ENCODE measurements at places on chromosomes 7 and 10. TPM values are rescaled to one million over a fixed set of nuclear protein-coding genes. Genes with fewer than 3 reads are reported as not detected.

DNA sequence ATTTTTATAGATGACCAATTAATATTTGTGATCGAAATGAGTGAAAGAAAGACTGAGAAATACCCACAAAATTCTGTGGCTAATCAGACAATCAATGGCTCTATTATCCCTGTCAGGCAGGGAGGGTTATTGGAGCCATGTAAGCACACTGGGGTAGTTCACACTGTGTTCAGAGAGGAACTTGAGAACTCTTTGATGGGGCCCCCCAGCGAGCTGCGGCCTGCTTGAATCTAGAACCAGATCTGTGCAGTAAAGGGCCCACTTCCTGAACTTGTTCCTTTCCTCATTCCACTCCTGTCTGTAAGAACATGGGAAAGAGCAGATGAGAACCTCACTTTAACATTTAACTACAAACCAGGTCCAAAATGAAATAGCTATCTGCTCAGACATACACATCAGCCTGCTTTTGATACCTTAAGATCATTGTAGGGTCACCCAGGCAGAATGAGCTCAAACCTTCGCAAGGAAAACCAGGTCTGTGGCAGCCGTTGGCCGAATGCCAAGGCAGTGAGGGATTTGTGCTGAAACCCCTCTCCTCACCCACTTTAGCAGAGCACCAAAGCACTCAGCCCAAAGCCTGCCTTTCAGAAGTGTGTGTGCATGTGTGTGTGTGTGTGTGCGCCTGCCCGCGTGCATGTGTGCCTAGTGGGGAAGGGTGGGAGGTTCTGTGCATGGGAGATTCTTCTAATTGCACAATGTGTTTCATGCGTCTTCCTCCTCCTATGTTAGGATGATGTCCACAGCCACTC lies 365.6 kb upstream of the MGMT start:
- peak; percentile 9 for DNase-seq

DNA sequence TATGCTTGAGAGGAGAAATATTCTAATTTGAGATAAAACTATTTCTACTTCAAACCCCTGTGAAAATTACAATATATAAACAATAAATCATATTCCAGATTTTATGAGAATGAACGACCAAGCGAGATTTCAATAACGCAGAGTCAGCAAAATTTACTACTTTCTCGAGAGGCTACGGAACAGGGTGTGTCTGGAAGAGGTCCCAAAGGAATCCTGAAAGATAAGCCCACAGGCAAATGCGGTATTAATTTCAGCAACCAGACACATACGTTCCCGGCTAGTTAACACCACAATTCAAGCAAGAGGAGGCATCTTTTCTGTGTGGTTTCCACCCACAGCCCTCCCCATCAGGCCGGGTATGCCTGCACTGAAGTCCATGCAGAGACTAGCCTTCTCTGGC lies 26.4 kb downstream of the BEND7 start:
- DNase-seq = no peak

The PGAM2 gene
- total RNA-seq = 680 TPM

- DNase-seq = no peak
Measured at GRCh38 chr10:123331438-123331837, 177.2 kb downstream of the BUB3 start.

DNA sequence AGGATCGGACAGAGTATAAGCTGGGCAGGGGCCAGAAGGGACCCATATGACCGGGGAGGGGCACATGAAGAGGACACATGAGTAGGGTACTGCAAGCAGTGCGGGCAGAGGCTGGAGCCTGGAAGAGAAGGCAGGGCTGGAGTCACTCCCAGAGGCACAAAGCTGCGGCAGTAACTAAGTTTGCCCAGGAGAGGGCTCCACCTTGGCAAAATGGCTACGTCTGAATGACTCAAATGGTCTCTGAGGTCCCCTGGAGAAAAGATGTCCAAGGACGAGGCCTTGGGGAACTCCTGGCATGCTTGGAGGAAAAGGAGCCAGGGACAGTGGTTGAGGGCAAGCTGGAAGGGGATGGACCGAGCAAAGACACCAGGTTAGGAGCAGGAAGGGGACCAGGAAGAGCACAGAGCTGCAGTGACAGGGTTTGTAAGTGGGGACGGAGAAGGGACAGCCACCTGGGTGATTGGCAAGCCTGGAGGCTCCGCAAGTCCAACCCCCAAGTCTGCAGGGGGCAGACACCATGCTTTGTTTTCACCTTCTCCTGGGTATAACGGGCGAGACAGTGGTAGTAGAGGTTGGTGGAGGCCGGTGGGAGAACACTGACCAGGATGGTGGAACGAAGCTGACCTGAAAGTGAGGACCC lies 43.1 kb upstream of the LBX1 start:
- peak; percentile 67 for DNase-seq

GRCh38 chr10:84138478-84139125 lies 707 bp upstream of the GHITM start:
- DNase-seq = no peak

The CYP2C19 gene
- not detected for total RNA-seq

The CHCHD2 gene
- total RNA-seq = 485 TPM

The TDRD1 gene
- total RNA-seq = 1.1 TPM

DNA sequence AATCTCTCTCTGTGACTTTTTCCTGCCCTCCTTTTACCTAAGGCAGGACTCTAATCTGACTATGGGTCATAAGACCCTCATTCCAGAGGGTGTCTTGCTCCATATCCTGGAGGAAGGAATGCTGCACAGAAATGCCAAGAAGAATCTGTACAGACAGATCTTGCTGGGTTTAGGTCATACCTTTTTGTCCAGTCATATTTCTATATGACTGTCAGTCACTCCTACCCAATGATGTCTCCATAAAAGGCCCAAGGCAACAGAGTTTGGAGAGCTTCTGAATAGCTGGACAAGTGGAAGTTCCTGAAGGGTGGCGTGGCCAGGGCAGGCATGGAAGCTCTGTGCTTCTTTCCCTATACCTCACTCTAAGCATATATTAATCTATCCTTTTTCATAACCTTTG lies 47.5 kb downstream of the FEZF1 start:
- no peak for DNase-seq

DNA sequence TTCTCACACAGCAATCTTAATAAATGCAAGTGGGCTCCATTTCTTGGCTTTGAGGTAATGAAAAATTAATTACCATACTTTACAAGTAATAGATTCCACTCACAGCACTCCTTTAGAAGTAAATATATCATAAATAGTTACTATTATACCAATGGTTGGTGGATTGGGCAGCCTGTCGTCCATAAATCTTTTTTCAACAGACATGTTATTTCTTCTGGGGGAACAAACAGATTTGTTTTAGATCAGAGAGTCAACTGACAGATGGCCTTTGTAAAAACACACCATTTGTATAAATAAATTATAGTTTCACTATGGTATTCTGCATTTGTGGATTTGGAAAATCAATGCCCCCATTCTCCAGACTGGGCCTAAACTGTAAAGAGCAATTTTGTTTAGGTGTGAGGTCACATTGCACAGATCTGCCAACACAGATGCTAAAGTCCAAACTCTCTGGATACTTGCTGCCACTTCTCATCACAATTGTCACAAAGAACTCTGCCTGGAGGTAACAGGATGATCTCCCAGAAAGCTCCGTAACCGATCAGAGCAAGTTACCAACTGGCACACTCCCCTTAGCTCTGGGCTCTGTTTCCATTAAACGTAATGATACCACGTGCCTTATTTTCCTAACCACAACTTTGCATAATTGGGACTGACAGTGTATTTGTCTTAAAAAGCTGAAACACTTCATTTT lies 4.5 kb upstream of the MACROH2A2 start:
- DNase-seq = no peak

DNA sequence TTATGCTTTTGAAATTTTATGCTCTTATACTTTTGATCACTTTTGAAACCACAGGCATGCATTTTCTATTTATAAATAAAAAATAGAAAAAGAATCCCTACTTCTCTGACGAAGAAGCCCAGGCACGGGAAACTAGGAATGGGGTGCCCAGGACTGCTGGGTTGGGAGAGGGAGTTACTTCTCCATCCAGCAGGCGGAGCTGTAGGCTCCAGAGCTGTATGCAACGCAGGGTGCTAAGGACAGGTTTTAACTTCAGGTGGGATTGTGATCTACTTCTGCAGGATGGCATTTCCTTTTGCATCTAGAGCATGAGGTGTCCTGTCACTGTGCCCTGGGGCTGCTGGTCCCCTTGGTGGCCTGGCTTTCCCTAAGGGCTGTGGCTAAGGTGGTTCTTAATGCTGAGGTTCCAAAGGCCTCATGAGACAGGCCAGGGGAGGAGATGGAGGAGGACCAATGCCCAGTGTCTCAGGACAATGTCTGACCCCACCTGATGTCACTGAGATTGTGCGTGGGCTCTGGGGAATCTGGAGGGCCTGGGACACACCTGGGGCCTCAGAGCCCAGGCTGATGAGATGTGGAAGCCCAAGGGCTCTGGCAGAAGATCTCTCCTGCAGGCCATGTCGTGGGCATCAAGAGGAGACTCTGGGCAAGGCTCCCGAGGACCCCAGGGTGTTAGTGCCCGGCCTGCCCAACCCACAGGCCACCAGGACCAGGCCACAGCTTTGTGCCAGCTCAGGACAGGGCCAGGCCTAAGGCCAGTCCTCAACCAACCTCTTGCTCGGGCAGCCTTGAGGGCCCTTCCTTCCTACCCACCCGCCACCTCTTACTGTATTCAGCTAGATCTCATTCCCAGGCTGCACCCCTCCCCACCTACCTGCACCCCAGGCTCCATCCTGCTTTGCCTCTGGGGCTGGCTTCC lies 507 bp downstream of the CCDC201 start:
- peak; percentile 38 for DNase-seq

The FKBP6 gene
- not detected for total RNA-seq

DNA sequence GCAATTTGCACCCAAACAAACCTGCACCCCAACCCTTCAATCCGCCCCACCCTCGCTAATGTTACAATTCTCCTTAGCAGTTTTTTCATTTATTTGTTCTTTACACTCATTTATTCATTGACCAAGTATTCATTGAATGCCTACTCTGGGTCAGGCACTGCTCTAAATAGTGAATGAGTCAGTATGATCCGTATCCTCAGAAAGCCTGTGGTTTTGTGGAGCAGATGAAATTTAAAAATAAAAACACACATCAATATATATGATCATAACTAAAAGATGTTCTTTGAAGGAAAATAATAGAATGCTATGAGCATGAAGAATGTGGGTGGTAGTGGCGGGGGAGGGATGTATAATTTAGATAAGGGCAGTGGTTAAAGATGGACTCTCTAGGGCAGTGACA lies 13.3 kb downstream of the IFIT5 start:
- DNase-seq = no peak

DNA sequence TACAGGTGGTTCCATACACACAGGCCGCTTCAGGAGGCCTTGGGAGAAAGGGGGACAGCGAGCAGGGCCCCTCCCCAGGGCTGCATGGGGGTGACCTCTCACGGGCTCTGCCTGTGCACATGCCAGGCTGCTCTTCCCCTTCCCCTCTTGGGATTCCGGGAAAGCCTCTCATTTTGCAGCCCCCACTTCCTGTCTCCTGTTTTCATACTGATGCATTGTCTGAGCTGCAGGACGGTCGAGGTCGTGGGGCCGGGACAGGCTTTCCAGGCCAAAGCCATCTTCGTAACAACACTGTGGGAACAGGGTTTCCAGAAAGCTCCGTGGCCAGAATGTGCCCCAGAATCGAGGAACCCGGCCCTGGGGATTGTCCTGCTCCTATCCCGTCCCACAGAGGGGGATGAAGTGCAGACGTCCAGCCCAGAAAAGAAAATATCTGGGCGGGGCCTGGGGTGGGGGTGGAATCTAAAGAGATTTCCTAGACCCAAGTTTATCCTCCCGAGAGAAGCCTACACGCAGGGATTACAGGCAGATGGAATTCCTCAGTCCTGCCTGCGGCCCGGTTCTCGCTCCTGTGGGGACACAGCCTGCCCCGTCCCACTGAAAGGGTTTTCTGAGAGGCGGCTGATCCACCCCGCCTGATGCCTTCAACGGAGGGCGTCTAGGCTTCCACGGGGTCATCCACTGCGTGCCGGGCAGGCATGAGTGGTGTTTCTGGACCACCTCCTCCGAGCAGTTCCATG lies 29.5 kb upstream of the DNAAF5 start:
- no peak for DNase-seq

The CAMK2G gene
- 17.4 TPM for total RNA-seq

The JAKMIP3 gene
- total RNA-seq = 0.44 TPM

DNA sequence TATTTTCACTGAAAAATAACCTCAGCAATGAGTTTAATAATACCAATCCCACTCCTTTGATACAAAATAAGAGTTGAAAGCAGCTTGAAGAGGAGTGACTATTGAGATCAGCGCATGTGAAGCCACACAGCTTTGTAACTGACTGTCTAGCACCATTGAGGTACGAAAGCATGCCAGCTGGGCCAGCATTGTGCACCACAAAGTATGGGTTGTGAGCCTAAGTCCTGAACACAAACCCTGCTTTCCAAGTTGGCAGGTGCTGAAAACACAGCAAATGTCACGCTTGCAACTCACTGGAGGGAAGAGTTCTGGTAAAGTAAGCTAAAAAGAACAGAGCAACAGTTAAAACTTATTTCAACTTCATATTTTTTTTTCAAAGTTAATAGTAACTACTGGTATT lies 4.0 kb upstream of the FAM53B start:
- no peak for DNase-seq

- DNase-seq = no peak
Measured at GRCh38 chr10:13078912-13079775, 20.8 kb upstream of the OPTN start.

DNA sequence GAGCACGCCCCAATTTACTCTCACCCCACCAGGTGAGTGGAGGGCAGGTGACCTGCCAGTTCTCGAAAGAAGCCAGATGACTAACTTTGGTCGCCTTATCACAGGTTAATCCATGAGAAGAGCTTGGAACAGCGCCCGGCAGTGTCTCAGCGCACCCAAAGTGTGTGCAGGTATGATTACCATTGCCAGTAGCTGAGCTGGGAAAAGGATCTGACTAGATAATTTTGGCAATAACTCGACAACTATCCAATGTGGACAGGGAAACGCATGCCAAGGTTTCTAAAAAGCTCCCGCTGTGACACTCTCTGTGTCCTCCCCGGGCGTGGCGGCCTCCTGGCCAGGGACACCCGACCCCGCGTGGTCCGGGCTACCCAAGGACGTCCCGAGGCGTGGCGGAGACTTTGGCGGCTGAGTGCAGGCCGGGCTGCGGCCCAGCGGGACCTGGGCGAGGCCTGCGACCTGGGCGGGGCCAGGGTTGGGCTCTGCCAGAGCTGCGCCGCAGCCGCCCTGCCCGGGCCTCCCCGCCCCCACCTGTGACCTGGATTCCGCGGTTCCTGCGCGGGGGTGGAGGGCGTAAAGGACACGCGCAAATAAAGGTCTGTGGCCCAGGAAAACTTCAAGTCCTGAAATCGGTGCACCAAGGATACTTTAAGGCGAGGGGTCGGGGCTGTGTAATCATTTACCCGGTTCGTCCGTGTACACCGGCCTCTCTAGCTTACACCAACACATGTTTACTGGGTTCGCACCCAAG lies 13.7 kb upstream of the WAPL start:
- peak; percentile 74 for DNase-seq

Data from right atrium auricular region (tissue), 2 donors.